Activated T-cell treated with anti-CD3 and anti-CD28 coated beads, Interleukin-2, amount 50 U/mL, for 72 hours (primary cell): ENCODE measurements at places on chromosomes 12 and 14.

GRCh38 chr14:32985866-32986265 lies 47.2 kb downstream of the NPAS3 start:
- no peak for DNase-seq

GRCh38 chr14:78805570-78805969 lies 635.4 kb downstream of the NRXN3 start:
- DNase-seq: no peak

- no peak for DNase-seq
Observed at GRCh38 chr14:99565383-99565782, 38.6 kb downstream of the CCDC85C start.

GRCh38 chr14:33774161-33774560 lies 176.7 kb downstream of the EGLN3 start:
- no peak for DNase-seq

GRCh38 chr12:124774054-124774461 lies 89.6 kb downstream of the SCARB1 start:
- peak; percentile 57 for DNase-seq

- DNase-seq: no peak
Observed at GRCh38 chr12:14986449-14986848, 13.6 kb downstream of the PDE6H start.

- no peak for DNase-seq
Observed at GRCh38 chr12:79415746-79416435, 274.9 kb downstream of the PAWR start.

- DNase-seq: no peak
Observed at GRCh38 chr14:35695072-35695471, 114.0 kb downstream of the RALGAPA1 start.

GRCh38 chr14:48937541-48938195 lies 648.5 kb downstream of the RPS29 start:
- no peak for DNase-seq

- no peak for DNase-seq
Observed at GRCh38 chr12:121610239-121611149, 15.8 kb upstream of the ORAI1 start.

- DNase-seq: no peak
Observed at GRCh38 chr14:95125221-95125620, 32.1 kb downstream of the DICER1 start.

GRCh38 chr12:122094735-122095631 lies 16.4 kb downstream of the MLXIP start:
- no peak for DNase-seq

- no peak for DNase-seq
Observed at GRCh38 chr14:91778217-91778616, 46.3 kb upstream of the CATSPERB start.

DNA sequence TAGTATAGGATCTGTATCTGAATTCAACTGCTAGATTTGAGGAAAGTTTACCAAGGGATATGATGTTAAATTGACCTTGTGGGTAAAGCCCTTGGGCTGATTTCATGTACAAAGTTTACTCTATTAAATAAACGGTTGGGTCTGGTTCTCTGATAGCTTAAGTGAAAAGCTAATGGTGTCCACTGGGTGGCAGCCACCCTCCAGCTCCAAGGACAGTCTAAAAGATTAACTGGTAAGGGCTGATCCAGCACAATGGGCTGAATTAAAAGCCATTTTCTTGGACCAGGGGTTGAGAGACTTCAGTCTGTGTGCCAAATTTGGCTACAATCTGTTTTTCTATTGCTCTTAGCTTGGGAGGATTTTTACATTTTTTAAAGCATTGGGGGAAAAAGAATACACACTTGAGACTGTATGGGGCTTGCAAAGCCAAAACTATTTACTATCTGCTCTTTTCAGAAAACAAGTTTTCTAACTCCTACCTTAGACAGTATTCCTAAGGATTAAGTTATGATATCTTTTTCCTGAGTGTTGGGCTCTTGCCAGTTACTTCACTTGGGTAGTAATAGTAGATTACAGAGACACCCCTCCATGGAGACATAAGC lies 116.5 kb downstream of the GPHN start:
- DNase-seq: peak; percentile 46

- no peak for DNase-seq
Observed at GRCh38 chr12:88628856-88629509, 48.7 kb upstream of the KITLG start.

- no peak for DNase-seq
Observed at GRCh38 chr12:109759595-109759994, 46.0 kb downstream of the FAM222A start.

DNA sequence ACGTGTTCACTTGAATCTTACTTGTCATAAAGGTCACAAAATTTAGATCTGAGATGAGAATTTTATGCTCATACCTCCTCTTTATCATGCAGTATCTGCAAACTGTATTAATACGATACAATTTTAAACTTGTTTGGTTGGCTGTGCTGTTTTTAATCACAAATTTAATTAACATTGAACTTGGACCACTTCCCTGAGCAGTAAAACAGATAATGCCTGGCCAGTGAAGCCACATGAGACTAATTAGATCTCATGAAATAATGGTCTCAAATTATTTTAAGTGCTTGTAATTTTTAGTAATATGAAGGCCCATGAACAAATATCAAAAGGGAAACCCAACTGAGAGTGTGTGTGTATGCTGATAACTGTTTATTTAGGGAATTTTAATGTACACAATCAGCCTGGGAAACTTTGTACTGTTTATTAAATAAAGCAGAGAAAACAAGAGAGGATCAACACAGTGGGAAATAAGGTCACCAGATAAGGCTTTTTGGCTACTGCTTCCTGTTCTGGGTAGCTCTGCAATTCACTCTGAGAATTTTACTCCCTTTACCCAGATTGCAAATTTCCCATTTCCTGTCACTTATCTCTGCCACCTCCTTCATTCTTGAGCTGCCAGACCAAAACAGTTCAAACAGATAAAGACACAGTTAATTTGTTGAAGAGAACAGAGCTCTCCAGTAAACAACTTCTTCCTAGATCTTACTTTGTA lies 61.6 kb upstream of the GNPNAT1 start:
- no peak for DNase-seq

DNA sequence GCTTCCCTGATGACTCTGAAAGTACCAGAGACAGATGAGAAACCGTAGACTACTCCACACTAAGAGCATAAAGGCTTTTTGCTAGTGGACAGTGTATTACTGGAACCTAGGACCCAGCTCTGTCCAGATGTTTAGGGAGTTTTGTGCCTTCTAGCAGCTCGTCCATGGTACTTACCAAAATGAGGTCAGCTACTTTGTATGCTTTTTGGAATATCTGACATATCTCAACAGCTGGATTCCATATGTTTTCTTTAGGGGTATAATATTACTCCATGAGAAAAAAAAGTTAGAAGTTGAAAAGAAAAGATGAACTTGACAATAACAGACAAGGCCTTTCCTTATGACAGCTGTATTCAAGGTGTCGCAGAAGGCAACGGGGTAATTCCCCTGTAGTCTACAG lies 32.1 kb upstream of the FRMD6 start:
- no peak for DNase-seq

GRCh38 chr12:25924491-25925001 lies 33.9 kb upstream of the RASSF8 start:
- DNase-seq: no peak

DNA sequence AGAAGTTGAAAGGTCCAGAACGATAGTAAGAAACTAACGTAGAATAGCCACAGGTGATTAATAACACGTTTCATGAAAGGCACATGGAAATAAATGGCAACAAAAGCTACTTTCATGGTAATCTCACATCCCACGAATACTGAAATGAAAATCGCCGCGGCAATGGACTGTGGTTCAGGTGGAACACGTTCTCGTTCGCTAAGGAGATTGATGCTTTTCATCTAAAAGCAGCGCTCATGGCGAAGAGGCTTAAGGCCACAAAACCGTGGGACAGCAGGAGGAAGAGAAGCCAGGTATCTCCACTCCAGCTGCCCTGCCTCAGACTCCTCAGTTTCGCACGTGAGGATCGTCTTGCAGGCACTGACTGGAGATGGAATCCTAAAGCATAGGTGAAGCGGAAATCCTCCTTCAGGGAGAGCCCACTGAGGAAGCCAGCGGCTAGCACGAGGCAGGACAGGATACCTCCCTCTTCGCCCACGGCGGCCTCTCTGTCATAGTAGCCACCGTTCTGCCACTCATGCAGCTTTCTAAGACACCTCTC lies 696 bp upstream of the GPHN start:
- DNase-seq: peak; percentile 37

- DNase-seq: no peak
Observed at GRCh38 chr12:122979908-122980182, 636 bp upstream of the ARL6IP4 start.

GRCh38 chr14:84566109-84566508 lies 963.8 kb upstream of the FLRT2 start:
- no peak for DNase-seq

DNA sequence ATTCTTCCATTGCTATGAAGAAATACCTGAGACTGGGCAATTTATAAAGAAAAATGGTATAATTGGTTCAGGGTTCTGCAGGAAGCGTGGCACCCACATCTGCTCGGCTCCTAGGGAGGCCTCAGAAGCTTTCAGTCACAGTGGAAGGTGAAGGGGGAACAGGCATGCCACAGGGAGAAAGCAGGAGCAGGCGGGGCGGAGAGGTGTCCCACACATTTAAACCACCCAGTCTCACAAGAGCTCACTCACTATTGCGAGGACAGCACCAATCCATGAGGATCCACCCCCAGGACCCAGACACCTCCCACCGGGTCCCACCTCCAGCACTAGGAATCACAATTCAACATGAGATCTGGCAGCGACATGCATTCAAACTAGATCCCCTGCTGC lies 56.0 kb upstream of the C14orf180 start:
- no peak for DNase-seq

DNA sequence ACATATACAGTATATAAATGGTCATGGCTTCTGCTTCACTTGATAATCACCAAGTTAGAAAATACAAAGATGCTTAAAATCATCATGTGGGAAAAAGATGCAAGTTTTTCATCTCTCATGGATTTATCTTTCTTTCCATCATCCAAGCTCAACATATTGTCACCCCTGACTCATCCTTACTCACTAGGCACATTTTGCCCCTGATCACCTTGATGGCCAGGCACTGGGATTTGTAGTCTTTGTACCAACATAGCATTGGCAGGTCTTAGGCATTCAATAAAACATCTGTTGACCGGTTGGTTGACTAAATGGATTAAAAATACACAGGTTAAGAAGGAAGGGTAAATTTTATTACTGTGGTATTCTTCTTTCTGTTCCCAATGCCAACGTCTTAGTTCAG lies 28.1 kb downstream of the KLHDC2 start:
- no peak for DNase-seq

GRCh38 chr12:107526555-107527180 lies 158.9 kb upstream of the PWP1 start:
- DNase-seq: no peak

DNA sequence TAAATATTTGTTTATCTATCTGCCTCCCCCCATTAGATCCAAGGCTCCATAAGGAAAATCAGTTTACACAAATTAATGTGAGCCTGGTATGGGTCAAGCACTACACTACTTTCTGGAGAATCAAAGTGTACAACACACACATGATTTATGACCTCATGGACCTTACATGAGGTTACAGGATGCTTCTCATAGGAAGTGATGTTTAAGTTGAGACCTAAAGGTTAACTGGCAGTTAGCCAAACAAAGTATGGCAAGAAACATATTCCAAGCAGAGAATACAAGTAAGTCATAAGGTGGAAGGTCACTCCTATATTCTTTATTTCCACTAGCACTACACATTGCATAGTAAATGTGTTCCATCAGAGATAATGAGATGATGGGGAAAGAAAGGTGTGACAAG lies 39.2 kb downstream of the OSBPL8 start:
- DNase-seq: no peak

- DNase-seq: no peak
Observed at GRCh38 chr14:65169351-65169750, 67.0 kb upstream of the MAX start.

GRCh38 chr12:31288381-31288780 lies 37.6 kb downstream of the SINHCAF start:
- no peak for DNase-seq

- DNase-seq: no peak
Observed at GRCh38 chr14:70683983-70684382, 42.3 kb downstream of the TTC9 start.

GRCh38 chr12:93612776-93613175 lies 40.3 kb downstream of the SOCS2 start:
- DNase-seq: no peak

DNA sequence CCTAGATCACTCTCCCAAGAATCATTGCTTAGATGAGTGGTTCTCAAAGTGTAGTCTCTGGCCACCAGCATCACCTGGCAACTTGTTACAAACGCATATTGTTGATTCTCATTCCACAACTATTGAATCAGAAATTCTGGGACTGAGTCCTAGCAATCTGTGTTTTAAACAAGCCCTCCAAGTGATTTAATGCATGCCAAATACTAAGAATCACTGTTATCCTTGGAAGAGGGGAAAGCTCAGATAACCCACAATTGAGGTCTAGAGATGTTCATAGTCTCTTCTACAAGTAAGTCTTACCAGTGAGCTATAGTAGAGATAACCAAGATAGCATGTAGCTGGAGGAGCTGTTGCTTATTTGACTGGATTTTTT lies 666.6 kb downstream of the DIO2 start:
- DNase-seq: no peak

- DNase-seq: peak; percentile 70
Observed at GRCh38 chr14:65949711-65950516, 536.3 kb upstream of the CCDC196 start.

- no peak for DNase-seq
Observed at GRCh38 chr12:42756841-42757623, 167.5 kb upstream of the PRICKLE1 start.

- DNase-seq: no peak
Observed at GRCh38 chr14:90510159-90510558, 113.3 kb downstream of the CALM1 start.
